ENCODE measurements at places on chromosomes 3 and 15.
A peak's percentile ranks its signal among the peaks of the same experiment; 100 is the strongest.

- DNase-seq: no peak
Measured at GRCh38 chr15:33114374-33114717, 80.2 kb downstream of the FMN1 start.

DNA sequence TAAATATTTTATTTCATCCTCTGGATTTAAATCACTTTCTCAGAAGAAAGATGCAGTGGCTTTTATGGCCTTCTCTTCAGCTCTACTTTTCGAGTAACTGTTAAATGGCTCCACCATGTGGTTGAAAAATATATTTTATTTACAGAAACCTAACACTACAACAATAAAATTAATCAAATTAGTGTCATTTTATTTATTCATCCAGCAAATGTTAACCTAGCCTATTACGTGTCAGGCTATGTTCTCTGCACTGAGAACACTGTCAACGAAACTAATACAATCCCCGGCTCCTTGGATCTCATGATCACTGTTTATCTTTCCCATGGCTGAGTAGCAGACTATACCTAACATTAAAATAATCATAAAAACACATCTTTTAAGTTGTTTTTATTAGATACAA is 148.0 kb upstream of the OSTN start:
- DNase-seq: no peak

DNA sequence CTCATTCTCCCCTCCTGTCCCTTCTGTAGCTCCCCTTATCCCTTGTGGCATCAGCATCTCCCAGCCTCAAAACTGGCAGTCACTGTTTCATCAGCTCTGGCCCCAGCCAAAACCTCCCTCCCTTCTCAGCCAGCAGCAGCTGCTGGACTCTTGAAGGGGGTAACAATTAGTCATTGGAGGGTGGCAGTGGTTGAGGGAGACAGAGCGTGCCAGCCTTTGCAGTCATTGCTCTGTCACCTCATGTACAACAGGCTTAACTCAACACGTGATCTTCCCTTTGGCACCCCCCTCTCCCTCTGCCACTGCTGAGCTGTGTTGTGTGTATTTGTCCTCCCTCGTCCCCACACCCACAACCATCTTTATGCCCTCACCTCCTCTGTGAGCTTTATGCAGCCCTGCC is 28.2 kb downstream of the RBP2 start:
- no peak for DNase-seq

GRCh38 chr3:109899925-109900324 is 562.6 kb upstream of the DPPA4 start:
- no peak for DNase-seq

GRCh38 chr3:139427283-139428060 is 38.0 kb upstream of the COPB2 start:
- DNase-seq: no peak

DNA sequence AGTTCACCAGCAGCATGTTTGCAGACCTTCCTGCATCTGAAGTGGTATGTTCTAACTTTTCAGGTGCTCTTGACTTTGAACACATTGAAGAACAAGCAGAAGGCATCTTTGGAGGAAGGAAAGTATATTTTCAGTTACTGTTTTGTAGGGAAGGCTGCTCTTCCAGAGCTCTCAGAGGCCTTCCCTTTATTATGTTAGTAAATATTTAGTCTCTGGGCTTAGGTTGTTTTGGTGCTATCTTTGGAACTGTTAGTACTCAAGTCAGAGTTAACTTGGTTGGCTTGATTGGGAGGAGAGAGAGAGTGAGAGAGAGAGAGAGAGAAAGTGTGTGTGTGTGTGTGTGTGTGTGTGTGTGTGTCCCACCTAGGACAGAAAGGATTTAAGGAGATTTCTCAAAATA is 188.2 kb downstream of the ITPR1 start:
- DNase-seq: no peak

GRCh38 chr15:80582816-80583423 is 112.2 kb upstream of the ABHD17C start:
- DNase-seq: no peak

- DNase-seq: no peak
Measured at GRCh38 chr3:179416681-179417080, 34.6 kb downstream of the GNB4 start.

DNA sequence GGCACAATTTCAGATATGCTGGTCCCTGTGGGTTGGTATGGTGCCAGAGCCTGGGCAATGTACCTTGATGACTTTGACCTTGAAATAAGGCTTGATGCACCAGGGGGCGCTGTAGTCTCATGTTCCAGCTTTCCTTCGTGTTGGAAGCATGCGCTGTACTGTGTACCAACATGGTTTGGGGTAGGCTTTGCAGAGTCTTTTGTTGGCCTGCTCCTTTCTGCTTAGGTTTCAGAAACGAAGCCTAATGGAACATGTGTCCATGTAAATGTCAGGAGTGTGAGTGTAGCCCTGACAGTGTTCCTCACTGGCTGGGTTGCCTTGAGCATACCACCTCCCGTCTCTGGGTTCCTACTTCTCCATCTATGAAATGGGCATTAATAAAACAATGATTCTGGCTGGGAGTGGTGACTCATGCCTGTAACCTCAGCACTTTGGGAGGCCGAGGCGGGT is 3.6 kb upstream of the CCR4 start:
- peak; percentile 96 for DNase-seq

- no peak for DNase-seq
Measured at GRCh38 chr3:64384561-64384960, 159.3 kb upstream of the PRICKLE2 start.

- DNase-seq: no peak
Measured at GRCh38 chr3:46861605-46862368, 1.5 kb downstream of the MYL3 start.

- no peak for DNase-seq
Measured at GRCh38 chr15:80936288-80937078, 53.1 kb downstream of the MESD start.

GRCh38 chr15:39226169-39226937 is 354.5 kb upstream of the THBS1 start:
- no peak for DNase-seq

DNA sequence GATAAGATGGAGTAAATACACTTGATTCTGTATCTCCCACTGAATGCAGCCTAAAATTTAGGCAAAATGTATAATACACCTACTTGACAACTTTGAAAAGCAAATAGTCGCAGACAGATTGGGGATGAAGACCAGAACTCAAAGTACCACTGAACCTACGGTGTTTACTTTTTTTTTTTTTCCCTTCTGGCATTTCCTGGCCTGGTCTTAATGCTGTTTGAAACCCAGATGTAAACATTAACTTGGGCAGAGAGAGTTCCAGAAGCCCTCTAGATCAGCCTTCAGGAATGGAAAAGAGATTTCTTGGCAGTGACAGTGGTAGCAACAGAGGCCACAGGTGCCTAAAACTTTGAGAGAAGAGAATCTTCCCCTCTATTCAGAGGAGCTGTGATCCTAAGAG is 27.8 kb downstream of the ALPK3 start:
- no peak for DNase-seq

- no peak for DNase-seq
Measured at GRCh38 chr3:126307591-126308393, 49.4 kb downstream of the KLF15 start.

- no peak for DNase-seq
Measured at GRCh38 chr3:59641169-59641899, 591.5 kb upstream of the CFAP20DC start.

GRCh38 chr3:55584716-55585368 is 97.7 kb upstream of the WNT5A start:
- no peak for DNase-seq

DNA sequence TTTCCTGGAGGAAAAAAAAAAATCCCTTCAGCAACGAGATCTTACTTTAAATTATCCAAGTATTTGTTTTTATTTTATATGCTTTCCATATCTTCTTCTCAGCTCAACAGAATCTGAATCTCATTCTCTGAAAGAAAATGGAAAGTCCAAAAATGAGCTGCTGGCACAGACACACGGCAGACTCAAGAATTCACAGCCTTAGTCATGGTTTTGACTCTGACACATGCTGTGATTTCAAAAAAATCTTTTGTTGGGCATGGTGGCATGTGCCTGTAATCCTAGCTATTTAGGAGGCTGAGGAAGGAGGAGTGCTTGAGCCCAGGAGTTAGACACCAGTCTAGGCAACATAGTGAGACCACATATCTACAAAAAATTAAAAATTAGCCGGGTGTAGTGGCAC is 565.0 kb downstream of the MAGI1 start:
- no peak for DNase-seq

DNA sequence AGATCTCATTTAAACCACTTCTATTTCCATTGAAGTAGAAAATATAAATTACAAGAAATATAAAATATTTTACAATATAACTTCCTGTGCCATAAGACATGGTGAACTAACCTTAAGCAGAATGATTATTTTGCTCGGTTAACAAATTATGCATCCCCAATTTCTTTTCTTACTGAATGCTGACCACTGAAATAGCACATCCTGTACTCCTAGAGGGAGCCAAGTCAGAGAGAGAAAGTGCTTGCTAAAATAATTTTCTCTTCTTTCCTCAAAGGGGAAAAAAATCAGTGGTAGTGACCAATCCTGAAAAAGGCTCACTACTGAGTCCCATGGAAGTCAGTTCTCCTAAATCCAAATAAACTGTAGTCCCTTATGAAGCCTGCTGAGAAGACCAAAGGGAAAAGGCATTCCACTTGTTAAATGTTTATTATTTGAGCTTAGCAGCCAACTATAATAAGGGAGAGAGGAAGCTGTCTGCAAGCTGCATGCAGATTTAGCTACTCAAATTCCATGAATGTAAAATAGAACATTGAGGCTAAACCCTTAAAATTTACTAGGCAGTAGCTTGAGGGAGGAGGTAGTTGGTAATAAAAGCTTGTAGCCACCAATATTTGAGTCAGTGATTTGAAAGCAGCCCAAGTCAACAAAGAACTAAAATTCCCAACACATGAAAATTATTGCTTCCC is 33.1 kb downstream of the CEP152 start:
- DNase-seq: no peak

DNA sequence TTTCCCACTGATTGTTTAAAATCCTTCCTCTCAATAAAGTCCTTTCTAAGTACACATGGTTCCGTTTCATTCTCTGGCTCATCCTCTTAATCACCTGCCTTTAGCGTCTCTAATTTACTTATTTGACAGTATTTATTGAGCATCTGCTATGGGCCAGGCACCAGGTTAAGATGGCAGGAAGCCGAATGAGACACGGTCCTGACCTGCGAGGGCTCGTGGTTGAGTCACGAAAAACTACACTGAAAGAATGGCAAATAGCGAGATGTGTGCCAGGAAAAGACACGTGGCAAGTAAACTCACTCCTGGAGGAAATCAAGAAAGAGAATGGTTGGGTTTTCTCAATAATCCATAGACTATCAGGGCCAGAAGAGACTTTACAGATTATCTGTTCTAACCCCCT is 60.9 kb downstream of the HES1 start:
- no peak for DNase-seq

- DNase-seq: no peak
Measured at GRCh38 chr3:194632809-194633348, 340 bp downstream of the TMEM44 start.

DNA sequence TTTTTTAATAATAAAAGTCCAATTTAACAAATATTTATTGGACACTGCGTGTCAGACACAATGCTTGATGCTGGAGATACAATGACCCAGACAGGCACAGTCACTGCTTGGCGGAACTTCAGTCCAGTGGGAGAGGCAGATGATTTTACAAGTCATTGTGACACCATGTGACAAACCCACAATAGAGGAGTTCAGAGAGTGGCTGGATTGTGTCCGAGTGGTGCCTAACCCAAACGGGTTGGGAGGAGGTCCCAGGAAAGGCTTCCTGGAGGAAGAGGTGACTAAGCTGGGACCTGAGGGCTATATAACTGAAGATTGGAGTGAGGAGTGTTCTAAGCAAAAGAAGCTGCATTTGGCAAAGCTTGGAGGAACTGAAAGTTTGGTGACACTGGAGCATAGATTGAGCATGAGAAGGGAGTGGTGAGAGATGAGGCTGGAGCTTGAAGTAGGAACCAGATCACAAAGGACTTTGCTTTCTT is 41.4 kb downstream of the CRTC3 start:
- DNase-seq: no peak

DNA sequence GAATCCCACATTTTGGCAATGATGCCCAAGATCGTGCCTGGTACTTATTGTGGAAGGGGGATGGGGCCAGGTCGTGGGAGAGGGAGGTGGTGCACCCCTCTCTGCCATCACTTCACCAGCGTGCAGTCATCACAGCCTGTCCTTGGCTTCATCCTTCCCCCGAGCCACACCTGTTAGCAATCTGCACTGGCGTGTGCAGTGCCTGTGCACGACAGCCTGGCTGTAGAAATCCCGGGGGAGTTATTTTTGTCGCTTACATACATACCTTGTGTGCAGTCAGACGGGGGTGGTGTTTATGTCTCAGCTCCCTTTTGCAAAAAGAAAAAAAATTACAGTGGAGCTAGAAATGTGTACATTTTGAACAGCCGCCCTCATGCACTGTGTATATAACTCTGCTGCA is 216.0 kb downstream of the TLE3 start:
- DNase-seq: no peak

DNA sequence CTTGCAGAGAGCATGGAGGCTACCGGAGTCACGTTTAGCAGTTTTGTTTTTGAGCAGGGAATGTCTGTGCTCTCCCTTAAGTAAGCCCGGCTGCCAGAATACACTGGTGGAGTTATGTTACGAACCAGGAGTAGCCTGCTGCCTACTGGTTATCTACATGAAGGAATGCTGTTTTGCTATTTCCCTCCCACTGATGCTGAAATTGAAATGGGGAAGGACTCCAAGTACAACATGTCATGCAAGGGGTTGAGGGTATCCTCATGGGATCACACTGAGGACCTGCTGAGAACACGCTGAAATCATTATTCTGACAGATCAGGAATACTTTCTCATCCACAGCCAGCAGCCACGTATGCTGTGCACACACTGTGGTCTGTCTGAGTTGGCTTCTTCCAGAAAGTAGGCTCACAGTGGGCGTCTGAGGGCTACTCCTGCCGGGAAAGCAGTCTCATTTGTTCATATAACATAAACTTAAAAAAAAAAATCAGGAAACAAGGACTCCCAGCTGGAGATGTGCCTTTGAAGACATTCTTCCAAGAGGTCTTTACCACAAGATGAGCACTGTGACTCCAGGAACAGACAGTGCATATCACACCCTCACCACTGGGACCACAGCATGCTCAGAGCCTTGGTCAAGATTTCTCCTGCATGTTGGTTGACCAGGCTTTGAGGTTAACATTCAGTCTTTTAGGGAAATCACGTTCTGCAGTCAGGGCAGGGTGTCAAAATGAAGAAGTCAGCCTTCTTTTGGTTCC is 300.4 kb upstream of the RASGRP1 start:
- DNase-seq: no peak

DNA sequence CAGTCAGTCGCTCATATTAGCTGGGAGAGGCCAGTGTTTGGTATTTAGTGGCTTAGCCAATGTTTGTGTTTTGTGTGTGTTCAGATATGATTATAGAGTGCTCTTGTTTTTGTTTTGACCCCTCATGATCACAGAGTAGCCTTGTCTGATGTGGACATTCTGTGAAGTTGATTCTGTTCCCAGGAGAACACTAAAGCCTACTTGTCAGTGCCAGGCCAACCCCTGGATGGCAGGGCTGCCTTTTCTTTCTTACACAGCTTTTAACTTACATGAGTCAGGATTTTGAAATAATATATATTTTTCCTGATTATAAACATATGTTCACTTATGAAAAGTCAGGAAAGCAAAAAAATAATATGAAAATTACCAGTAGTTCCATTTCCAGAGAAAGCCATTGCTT is 11.9 kb downstream of the CFAP161 start:
- DNase-seq: no peak

GRCh38 chr3:183085634-183086390 is 13.5 kb downstream of the MCCC1 start:
- no peak for DNase-seq
